ENCODE measurements at places on chromosomes 7 and 10.
A peak's percentile ranks its signal among the peaks of the same experiment; 100 is the strongest.

- DNase-seq, result no peak
These were observed 367.2 kb upstream of the GALNT17 start for GRCh38 chr7:70764701-70765208.

- DNase-seq, result no peak
These were observed 604 bp downstream of the SCART1 start for GRCh38 chr10:133454204-133454893.

DNA sequence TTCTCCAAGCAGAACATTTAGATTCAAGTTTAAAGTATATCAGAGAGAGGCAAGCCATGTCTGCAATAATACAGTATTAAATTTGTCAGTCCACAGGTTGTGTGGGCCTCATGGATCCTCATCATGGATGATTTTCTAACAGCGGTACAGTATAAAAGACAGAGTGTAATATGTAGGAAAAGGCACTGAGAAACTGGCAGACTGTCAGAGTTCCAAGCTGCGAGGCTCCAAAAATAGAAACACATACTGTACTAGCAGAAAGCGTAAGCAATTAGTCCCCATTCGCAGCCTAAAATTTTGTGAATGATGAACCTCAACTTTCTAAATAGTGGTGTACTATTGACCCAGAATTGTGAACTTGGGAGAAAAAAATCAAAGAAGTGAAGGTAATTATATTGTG, 933.3 kb downstream of the XPNPEP1 start:
- no peak for DNase-seq

- no peak for DNase-seq
These were observed 1016.5 kb downstream of the GRM8 start for GRCh38 chr7:126236261-126236660.

- no peak for DNase-seq
These were observed 3.0 kb upstream of the STMP1 start for GRCh38 chr7:135659159-135659846.

GRCh38 chr10:29713450-29713849, 78.7 kb upstream of the SVIL start:
- no peak for DNase-seq

DNA sequence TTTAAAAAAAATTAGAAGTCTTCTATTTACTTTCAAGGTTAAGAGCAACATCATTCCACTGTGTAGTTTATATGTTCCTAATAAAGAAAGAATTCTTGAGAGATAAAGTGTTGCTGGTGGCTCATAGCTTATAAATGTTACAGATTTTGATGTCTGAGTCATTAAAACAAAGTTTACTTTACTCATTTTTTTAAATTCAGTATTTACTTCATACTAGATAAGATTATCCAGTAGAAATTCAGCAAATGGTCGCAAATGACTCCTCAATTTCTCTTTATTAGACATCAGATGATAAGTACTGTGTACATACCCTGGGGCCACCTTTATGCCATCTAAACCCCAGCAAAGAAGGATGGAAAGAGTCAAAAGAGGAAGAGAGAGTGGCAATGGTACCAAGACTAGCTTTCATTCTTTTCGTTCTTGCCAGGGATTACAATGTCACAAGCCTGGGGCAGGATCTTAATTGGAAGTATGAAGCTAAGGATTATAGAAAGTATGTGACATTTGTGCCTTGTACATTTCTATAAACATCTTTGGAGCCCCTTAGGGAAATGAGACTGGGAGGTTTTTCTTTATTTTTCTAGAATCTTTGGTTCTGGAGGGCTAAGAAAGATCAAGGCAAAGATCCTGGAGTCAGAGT, 206.1 kb downstream of the CHRM2 start:
- DNase-seq, result no peak

DNA sequence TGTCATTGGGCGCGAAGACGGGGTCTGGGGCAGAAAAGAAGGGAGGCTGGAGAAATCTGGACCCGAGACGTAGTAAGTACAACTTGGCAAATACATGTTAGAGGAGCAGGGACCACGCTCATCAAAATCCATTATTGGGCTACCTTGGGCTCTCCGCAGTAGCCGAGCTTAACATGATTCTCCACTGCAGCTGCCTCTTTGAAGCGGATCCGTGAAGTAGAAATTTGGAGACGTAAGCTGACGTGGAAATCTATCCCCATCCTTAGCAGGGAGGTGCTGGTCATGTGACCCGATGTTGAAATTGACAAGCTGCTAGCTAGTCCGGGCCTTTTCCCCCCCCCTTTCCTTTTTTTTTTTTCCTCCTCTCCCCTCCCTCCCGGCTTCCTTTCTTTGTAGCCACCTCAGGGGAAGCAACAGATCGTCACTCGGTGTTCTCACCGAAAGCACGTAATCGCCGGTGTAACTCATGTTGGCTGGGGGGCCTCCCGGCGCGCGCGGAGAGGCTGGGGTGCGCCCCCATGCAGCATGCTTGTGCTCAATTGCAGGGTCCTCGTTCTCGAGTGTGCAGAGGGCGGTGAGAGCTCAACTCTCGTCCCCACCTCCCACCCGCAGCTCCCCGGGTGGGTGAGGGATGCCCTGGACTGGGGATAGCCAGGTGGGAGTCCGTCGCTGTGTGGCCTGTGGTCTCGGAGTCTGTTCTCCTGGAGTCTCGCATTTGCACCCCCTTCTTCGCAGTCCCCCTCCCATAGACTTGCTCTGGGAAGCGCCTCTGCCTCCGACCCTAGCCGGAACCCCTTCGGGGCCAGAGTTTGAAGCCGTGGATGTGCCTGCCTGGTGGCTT, at the start of gene HOXA11:
Gene HOXA11 (minus strand): TSS at position 220 of the 841 bp plus-strand sequence. CDS start 88 bp downstream, at position 132.
- peak; percentile 1 for DNase-seq

- no peak for DNase-seq
These were observed 240.2 kb downstream of the MAD1L1 start for GRCh38 chr7:1992554-1992953.

GRCh38 chr7:82317257-82317721, 126.3 kb downstream of the CACNA2D1 start:
- no peak for DNase-seq

DNA sequence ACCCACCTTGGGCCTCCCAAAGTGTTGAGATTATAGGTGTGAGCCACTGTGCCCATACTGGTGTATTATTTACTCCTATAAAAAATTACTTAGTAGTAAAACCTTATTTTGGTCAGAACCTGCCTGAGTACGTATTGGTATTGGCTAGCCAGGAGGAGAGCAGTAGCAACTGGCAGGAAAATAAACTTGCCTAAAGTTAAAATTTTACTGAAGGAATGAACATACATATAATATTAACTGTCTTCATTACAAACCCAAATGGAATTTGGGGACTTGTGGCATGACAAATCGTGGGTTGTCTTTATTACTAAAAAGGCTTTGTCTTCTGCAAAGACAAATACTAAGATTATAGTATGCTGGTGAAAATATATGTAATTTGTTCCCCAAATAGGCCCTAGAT, 8.4 kb downstream of the RAB18 start:
- no peak for DNase-seq
